ENCODE measurements at places on chromosomes 3 and 15.

DNA sequence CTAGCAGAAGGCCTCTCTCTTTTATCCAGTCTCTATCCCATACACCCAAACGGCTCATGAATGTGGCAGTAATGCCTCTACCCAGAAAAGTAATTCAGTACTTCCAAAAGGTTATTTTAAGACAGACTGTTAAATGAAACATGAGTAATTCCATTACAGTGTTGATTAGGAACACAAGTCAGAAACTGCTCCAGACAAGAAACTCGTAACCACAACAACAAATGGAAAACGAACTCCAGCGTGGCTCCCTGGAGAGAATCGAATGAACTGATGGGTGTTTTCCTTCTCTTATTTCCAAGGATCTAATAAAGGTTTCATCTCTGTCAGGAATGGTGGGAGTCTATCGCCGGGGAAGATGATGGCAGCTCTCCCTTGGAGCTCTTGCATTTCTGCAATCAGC lies 228.4 kb downstream of the MAGI1 start:
- DNase-seq = no peak

GRCh38 chr3:155805204-155805801 lies 775 bp downstream of the C3orf33 start:
- no peak for DNase-seq

GRCh38 chr3:152213203-152213602 lies 55.5 kb upstream of the MBNL1 start:
- DNase-seq = no peak

DNA sequence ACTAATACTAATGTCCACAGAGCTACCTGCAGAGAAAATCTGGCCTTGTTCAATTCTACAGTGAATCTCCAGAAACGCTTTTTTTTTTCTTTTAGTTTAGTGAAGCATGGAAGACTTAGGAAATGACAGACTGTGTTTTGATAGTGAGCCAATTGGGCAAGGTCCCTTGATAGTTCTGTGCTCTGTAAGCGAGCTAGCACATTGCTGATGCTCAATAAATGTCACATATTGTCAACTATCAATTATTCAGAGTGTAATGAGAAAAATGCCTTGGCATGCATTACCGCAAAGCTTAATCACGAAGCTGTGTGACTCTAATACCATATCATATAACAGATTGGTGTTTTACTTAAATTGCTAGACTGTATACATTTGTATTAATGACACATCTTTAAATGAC lies 5.2 kb upstream of the C3orf85 start:
- DNase-seq = no peak

- no peak for DNase-seq
Measured at GRCh38 chr3:31346542-31346979, 186.2 kb upstream of the STT3B start.

GRCh38 chr15:62307551-62307950 lies 142.5 kb upstream of the C2CD4B start:
- DNase-seq = no peak

DNA sequence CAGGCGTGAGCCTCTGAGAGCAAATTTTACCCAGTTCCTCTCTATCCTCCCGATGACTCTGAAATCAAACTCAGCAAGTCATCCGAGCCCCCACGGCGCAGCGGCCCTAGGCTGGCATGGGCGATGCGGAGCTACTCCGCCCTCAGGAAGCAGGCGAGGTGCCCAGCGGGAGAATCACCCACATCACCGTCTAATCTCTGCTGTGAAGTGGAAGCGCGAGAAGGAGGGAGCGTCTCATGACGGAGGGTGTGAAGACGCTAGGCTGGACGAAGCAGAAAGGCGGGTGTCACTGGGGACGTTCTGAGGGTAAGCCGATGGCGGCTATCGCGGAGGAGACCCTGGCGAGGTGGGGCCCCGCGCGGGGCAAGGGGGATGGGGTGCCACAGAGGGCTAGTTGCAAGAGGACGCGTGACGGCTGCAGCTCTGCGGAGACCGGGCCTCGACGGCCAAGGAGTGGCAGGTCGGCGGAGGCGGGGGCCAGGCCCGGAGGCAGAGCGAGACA lies 9.1 kb upstream of the GNAI2 start:
- DNase-seq = peak; percentile 63

DNA sequence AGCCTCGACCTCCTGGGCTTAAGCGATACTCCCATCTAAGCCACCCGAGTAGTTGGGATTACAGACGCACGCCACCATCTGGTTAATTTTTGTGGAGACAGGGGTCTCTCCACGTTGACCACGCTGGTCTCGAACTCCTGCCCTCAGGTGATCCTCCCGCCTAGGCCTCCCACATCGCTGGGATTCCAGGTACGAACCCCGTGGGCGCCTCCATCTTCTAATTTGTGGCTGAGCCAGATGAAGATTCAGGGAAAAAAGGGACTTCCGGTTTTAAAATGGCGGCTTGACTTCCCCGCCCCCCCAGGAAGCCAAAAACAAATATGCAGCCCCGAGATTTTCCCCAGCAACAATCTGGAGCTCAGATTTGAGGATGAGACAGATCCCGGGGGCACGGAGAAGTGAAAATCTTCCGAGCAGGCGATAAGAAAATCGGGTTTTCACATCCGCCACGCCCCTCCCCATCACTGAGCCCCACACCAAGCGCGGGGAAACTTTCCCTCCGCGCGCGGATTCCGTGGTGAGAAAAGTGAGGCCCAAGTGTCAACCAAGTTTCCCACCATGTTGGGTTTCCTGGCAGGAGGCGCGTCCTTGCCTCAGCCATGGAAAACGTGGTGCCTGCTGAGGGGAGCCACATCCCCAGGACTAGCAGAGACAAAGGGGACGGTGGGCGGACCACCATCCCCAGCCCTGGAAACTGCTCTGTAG lies 15.4 kb downstream of the CHST14 start:
- no peak for DNase-seq

DNA sequence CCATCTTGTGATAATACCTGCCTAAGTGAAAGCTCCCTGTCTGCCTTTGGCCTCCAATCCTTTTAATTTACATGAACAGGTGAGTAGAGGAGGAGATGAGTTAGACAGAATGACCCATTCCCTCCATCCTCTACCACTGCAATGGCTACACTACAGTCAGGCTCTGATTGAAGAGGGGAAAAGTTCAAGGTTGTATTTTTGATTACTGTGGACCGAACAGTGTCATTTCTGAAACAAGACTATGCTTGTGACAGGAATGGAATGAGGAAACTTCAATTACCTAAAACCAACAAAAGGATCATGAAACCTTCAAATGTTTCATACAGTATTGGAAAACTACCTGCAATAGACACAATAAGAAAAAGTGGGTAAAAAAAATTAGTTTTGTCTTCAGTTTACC lies 85.5 kb upstream of the GBE1 start:
- DNase-seq = no peak

GRCh38 chr15:100278596-100279380 lies 63.0 kb downstream of the ADAMTS17 start:
- DNase-seq = no peak

GRCh38 chr15:101153801-101154656 lies 97.8 kb downstream of the CHSY1 start:
- no peak for DNase-seq

DNA sequence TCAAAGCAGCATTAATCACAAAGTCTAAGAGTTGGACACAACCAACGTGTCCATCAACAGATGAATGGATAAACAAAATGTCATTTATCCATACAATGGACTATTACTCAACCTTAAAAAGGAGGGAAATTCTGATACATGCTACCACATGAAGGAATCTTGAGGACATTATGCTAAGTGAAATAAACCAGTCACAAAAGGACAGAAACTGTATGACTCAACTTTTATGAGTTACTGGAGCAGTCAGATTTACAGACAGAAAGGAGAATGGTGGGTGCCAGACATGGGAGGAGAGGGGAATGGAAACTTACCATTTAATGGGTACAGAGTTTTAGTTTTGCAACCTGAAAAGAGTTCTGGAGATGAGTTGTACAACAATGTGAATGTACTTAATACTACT lies 43.0 kb upstream of the SEC13 start:
- DNase-seq = no peak

GRCh38 chr3:190322604-190323245 lies 479 bp upstream of the CLDN1 start:
- peak; percentile 18 for DNase-seq

DNA sequence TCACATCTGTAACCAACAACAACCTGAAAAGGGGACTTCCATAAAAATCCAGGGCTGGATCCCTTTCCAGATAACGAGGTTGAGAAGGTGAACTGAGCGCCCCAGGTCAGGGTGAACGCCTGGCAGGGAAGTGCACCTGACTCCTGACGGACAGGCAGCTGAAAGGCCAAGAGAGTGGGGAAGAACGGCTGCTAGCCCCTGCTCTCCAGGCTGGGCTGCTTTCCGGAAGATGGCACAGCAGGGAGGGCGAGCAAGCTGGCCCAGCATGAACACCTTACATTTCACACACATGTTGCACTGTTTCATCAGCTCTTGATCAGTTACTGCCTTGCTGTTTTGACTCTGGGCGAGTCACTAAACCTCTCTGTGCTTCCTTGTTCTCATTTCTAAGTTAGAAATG lies 127.2 kb upstream of the IQSEC1 start:
- no peak for DNase-seq

GRCh38 chr15:100914876-100915275 lies 4.3 kb upstream of the LRRK1 start:
- no peak for DNase-seq

DNA sequence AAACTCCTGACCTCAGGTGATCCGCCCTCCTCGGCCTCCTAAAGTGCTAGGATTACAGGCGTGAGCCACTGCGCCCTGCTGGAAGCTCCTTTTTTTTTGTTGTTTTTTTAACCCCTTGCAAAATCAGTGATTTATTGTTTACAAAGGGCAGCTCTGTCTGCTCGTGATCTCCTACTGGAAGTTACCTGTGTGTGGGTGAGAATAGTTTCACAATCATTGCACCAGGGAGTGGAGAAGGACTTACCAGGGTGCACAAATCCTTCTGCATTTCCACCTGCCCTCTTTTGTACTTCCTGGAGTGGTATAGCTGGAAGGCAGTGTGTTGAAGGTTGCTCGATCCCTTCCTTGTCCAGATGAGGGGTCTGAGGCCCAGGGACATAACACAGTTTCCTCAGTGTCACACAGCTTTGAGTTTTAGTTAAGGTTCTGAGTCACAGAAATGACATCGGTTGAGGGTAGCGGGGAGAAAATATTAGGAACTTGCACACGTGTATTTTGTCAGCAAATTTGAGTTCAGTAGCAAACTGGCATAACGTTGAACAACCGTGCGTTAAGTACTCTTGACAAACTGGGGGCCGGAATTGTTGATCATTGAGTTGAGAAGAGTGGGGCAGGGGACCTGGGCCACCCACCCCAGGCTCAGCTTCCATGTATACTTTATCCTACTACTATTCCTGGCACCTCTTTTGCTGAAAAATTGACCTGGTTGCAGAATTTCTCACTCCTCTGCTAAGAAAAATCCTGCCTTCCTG lies 11.3 kb upstream of the TRAK1 start:
- DNase-seq = no peak

DNA sequence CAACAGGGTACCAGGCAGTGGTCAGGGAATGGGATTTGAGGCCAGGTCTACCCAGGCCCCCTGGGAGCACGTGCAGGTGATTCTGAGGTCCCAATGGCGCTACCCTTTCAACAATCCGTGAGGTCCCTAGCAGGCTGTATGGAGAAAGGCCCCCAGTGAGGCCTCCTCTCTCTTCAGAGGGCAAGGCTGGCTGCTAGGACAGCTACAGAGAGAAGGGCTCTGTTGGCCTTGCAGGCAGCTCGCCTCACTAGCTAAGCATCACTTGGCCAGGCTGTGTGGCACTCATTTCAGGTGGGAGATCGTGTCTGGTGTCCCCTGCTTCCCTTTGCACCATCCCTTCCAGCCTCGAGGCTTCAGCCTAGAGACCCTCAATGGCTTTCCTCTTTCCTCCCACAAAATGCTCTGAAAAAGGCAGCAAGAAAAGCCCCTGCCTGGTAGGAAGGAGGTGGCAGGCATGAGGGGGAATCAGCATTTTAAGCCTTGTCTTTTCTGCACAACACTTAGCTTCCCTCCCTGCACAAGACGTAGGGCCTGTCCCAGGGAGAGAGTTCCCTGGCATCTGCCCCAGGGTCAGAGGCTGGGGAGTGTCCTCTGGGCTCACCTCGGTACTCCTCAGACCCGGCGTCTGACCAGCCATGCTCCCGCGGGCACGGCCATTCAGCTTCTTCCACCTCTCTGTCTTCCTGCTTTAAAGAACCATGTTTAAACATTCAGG lies 111.8 kb downstream of the ASB7 start:
- no peak for DNase-seq

DNA sequence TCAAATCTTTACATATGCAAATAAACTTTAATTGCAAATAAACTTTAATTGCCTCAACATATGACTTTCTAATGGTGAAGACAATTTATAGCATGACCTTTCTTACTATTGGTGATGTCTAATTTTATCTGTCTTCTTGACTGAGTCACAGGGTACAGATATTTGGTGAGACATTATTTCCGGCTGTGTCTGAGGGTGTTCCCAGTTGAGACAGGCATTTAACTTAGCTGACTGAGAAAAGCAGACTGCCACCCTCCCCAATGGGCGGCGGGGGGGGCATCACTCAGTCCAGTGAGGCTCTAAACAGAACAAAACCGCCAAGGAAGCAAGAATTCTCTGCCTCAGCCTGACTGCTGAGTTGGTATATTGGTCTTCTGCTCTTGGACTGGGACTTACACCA lies 160.0 kb downstream of the TBL1XR1 start:
- no peak for DNase-seq

- DNase-seq = no peak
Measured at GRCh38 chr3:170057550-170057949, 19.8 kb downstream of the GPR160 start.

DNA sequence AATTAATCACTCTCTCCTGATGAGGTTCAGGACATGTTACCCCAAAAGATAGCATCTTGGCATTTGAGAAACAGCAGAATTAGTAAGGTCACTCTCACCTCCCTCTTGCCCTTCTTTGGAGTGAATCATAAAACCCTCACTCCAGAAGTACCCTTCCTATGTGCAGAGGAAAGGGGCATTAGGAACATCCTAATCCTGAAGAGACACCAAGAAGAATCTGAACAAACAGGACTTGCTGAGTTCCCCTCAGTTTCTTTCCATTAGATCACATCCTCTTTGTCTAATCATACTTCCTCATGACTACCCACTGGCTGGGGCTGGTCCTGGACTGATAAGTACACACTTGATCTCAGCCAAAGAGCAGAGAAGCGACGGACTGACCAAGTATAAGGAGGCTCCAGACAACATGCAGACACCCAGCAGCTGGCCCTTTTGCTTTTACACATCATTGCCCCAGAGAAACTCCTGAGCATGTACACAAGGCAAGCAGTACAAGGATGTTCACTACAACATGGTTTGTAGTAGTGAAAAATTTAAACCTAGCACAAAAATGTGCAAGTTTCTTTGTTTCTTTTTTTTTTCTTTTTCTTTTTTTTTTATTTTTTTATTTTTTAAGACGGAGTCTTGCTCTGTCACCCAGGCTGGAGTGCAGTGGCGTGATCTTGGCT lies 15.0 kb upstream of the TM6SF1 start:
- peak; percentile 62 for DNase-seq

GRCh38 chr3:152403632-152404066 lies 134.9 kb downstream of the MBNL1 start:
- DNase-seq = no peak
